ENCODE measurements at places on chromosomes 2 and 18.

DNA sequence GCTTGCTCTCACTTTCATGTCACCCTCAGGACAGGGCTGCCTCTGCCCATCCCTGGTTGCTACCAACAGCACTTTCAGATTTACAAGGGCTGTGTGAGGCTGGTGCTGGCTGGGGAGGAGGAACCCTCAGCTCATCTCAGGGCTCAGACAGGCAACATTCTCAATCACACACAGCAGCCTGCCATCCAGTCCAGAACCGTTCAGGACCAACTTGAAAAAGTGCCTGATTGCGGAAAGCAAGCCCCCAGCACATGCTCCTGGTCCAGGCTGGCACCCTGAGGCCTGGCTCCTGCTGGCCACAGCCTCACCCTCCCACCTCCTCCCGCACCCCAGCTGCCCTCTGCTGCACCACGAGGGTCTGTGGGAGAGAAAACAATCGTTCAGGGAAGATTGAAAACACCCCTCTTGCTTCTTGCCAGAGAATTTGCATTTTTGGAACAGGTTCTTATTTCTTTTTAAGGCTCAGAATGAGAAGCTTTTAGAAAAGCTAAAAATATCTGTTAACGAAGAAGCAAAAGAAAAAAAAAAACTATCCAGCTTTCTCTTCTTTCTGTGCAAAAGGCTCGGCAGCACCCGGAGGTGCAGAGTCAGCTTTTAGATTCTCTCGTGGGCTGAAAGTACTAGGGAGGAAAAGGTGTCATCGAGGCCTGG is 403.8 kb upstream of the ID2 start:
- no peak for DNase-seq

DNA sequence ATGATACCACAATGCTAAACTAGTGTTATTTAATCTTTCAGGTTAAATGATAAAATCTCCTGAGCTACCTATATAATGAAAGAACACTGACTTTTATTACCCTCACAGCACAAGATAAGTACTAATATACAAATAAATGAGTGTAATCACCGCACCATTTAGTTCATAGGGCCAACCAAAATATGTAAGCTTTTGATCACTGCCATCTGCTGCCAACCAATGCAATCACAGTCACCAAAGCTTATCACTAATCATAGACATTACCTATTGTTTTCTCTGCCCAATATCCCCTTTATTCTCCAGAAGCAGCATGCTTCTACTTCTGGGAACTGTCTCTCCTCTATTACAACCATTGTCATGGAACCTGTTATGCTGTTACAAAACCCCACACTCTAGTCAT is 151.6 kb upstream of the LRATD1 start:
- no peak for DNase-seq

- DNase-seq = peak; percentile 5
Observed at GRCh38 chr2:7567646-7568045, 650.4 kb downstream of the RNF144A start.

DNA sequence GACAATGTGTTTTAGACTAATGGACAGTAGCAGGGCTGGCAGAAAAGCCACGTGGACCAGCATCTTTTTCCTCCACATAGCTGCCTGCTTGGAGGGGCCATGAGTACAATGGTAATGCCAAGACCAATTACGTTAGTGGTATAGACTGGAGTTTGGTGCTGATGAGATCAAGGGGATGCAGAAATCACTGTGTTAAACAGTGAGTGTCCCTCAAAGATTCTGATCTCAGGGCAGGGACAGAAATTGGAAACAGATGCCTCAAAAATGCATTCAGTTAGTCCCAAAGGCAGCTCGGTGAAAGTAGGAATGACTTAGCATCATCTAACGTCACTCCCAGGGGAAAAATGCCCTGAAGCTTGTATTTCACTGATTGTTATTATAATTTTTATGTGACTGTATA is 72.4 kb downstream of the SLC16A14 start:
- DNase-seq = no peak

DNA sequence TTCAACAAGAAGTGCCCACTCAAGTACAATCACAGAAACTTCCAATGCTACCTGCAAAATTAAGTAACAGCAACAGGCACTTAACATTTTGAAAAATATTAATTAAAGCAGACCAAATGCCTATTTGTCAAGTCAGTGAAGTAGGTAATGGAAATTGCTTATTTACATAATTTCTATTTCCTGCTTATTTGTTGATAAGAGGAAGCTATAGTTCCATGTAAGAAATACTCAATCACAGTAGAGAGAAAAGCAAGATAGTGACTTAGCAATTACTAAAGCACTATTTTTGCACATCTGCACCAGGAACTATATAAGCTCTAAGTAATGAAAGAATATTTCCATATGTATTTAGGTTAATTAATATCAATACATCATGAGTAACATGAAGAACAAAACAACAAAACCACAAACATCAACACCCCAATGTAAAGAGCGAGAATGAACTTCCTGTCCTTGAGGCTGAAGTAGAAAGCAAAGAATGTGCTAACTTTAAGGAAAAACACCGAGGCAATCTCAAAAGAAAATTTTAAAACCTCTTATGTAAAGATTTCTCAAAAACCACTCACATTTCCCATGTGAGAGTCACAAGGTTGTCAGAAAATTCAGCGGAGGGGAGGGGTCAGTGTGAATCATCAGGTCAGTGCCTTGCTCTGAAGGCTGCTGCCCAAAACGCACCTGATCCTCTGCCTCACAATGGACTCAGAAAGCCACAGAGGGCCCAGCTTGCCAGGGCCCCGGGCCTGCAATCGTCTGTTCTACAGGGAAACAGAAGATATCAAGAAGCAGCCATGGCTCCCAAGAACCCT is 12.5 kb downstream of the NPC1 start:
- DNase-seq = no peak

DNA sequence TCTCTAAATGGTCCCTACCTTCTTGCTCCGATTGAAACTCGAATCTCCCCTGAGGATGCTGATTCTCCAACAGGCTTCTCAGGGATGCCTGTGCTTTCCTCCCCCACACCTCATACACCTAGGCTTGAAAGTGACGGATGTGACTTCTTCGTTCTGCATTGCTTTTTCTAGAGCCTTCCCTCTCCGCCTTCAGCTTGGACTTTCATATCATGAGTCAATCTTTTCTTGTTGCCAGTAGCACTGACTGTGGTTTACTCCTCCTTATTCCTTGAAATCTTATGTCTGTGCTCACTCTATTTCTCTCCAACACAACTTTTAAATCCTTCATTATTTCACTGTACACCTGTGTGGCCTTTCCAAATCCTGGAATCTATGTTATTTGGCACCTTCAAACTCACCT is 451.4 kb downstream of the TMX3 start:
- no peak for DNase-seq

DNA sequence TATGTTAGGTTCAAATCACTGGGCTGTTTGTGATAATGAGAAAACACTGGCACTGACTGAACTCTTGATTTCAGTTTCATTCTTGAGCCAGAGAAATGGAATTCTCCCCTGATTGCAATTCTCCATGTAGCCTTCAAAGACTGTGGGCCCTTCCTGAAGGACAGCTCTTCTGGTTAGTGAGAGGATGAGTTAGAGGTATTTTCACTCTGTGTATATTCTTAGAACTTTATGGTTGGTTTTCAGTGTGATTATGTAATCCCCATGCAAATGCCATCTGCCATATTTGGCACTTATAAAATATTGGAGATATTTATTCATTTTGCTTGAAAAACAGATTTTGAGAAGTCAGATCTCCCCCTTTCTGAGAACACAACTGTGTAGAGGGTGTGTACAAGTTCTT is 323.7 kb downstream of the SLC4A3 start:
- DNase-seq = no peak

- DNase-seq = no peak
Observed at GRCh38 chr2:63364866-63365265, 223.4 kb downstream of the WDPCP start.

- DNase-seq = peak; percentile 58
Observed at GRCh38 chr2:64330281-64331113, 123.5 kb upstream of the LGALSL start.

- no peak for DNase-seq
Observed at GRCh38 chr2:229701716-229702115, 12.6 kb downstream of the DNER start.

GRCh38 chr18:61941948-61942471 is 49.2 kb upstream of the RNF152 start:
- no peak for DNase-seq

- no peak for DNase-seq
Observed at GRCh38 chr2:45850558-45850957, 199.1 kb downstream of the PRKCE start.

DNA sequence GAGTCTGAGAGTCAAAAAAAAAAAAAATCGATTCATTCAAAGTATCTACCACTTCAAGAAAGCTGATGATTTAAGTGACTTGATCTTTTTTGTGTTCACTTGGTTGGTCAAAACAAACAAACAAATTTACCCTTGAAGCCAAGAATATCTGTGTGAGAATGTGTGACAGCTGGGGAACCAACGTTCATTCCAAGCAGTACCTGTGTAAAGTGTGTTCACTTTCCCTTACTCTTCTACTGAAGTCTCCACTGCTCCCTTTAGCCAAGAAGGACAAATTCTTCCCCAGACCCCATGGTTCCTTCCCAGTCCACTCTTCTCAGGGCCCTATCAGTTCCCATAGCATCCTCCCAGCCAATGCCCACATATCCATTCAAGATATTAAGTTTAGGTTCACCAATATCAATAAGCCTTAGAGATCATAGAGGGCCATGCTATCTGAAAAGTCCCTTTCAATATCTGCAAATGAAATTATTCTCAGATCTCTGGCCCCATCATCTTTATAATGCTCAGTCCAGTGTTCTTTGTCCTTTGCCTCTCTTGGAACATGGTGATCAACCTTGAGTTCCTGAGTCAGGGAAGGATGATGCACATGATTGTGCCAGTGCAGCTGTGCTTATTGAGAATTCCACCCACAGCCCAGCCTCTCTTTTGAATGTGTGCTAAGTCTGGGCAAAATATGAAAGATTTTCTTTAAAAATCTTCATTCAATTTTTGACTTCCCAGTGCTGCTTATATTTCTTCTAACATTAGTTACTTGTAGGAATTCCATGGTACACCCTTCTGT is 82.8 kb upstream of the DTNA start:
- no peak for DNase-seq

DNA sequence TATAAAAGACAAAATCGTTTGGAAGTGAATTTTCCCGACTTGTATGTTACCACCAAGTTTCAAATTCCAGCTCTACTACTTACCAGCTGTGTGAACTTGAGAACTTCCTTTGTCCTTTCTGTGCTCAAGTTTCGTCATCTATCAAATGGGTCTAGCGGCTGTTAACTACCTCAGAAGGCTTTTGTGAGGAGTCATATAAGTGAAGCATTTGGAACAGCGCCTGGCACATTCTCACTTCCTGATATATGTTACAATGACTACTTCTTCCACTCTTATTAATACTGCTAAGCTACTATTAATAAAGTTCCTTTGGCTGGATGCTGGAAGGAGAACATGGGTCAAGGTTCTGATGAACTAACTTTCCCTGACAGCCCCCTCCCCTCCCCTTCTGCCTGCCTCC is 104.5 kb downstream of the MEIS1 start:
- no peak for DNase-seq

DNA sequence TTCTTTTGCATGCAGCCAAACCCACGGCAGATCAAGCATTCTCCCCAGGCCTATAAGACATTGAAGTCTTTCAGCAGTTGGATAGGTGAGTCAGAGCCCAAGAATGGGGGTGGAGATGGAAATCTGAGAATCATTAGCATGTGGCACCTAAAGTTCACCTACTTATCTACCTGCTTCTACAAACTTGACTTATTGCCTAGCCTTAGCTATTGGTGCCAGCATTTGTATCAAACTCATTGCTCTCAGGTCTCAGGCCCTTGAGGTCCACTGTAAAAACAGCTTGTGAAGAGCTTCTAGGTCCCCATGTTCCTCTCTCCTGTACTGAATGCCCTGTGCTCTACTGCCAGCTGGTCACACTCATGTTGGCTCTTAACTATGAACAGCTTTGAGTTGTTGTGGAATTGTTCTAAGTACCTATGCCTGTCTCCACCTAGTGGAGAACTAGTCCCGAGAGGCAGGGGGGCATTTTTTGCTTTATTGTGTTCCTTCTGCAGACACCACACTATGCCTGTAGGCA is 278.4 kb upstream of the SPRED2 start:
- no peak for DNase-seq

GRCh38 chr18:75428490-75428889 is 987 bp upstream of the SMIM21 start:
- no peak for DNase-seq

- DNase-seq = no peak
Observed at GRCh38 chr18:3495691-3496430, 45.9 kb downstream of the TGIF1 start.

GRCh38 chr2:98936353-98937351 is 627 bp upstream of the CRACDL start:
- DNase-seq = no peak

DNA sequence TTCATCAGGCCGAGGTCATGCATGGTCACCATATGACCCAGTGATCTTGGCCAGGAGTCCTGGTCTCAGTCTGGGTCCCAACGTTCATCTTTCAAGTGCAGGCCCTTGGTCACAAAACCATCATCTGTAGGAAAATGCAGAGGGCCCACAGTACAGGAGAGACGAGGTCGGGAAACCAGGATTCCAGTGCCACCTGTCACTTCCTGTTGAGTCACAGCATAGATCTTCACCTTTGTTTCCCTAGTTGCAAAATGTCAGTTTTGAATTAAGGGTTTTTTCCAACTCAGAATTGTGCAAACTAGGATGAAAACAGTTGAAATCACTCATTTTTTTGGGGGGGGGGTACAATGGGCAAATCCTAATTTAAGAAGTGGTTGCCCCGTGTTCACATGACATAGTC is 162.2 kb downstream of the INSIG2 start:
- DNase-seq = no peak

DNA sequence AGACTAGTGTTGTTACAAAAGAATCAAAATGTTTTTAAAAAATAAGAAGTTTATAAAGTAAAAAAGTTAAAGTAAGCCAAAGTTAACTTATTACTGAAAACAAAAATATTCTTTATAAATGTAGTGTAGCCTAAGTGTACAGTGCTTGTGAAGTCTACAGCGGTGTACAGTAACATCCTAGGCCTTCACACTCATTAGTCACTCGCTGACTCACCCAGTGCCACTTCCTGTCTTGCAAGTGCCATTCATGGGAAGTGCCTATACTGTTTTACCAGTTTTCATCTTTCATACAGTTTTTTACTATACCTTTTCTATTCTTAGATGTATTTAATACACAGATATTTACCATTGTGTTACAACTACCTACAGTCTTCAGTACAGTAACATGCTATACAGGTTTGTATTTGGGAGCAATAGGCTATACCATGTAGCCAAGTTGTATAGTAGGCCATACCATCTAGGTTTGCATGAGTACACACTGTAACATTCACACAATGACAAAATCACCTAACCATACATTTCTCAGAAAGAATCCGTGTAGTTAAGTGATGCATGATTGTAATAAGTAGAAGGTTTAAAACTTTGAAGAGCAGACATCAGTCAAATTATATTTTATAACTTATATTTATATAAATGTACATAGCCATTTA is 13.4 kb downstream of the SERPINB7 start:
- no peak for DNase-seq

DNA sequence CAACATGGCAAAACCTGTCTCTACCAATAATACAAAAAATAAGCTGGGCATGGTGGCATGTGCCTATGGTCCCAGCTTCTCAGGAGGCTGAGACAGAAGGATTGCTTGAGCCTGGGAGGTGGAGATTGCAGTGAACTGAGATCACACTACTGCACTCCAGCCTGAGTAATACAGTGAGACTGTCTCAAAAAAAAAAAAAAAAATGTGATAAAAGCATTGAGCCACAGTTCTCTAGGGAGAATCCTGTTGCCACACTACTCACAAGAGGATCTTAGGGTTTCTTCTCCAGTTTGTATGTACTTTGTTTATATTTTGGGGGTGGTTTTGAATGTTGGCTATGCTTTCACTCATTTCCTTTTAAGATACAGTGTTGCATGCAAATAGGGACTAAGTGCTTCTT is 62.0 kb downstream of the TMEM185B start:
- no peak for DNase-seq

Data from stimulated activated CD4-positive, alpha-beta T cell treated with anti-CD3 and anti-CD28 coated beads, TNF-alpha, amount 100 ng/mL, for 1 hour (primary cell).